ENCODE measurements at places on chromosomes 5 and 9. TPM values are rescaled to one million over a fixed set of nuclear protein-coding genes. Genes with fewer than 3 reads are reported as not detected.

DNA sequence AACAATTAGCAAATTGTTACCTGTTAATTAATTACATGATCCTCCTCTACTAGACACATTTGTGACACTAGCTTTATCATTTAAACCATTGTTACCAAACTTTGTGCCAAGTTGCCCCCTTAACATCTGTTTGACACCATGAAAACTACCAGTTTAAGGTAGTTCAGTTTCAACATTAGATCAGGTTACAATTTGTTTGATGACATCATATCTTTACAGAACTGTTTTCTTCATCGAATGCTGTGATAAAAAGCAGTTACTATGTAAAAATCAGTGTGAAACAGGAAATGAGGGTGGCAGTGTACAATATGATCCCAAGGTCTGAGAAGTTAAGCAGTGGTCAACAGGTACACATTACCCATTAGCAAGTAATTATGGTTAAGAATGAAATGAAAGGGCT, 17.7 kb downstream of the GIN1 start:
- H3K27me3 ChIP-seq: no peaks in the 10 kb centered on the region
- H3K27ac ChIP-seq: no peak overlapping the region
- peaks cover 11% of the 10 kb centered on the region for H3K36me3 ChIP-seq
- H3K4me3 ChIP-seq: no peak overlapping the region
- no peak for DNase-seq
- H3K4me1 ChIP-seq: no peaks in the 10 kb centered on the region

- peaks cover 9% of the 10 kb centered on the region for H3K36me3 ChIP-seq
- peaks cover 12% of the 10 kb centered on the region for H3K4me1 ChIP-seq
- no peak for DNase-seq
- H3K4me3 ChIP-seq: no peak overlapping the region
- H3K27me3 ChIP-seq: no peaks in the 10 kb centered on the region
These were observed 11.2 kb downstream of the ENC1 start for GRCh38 chr5:74629326-74629725.

DNA sequence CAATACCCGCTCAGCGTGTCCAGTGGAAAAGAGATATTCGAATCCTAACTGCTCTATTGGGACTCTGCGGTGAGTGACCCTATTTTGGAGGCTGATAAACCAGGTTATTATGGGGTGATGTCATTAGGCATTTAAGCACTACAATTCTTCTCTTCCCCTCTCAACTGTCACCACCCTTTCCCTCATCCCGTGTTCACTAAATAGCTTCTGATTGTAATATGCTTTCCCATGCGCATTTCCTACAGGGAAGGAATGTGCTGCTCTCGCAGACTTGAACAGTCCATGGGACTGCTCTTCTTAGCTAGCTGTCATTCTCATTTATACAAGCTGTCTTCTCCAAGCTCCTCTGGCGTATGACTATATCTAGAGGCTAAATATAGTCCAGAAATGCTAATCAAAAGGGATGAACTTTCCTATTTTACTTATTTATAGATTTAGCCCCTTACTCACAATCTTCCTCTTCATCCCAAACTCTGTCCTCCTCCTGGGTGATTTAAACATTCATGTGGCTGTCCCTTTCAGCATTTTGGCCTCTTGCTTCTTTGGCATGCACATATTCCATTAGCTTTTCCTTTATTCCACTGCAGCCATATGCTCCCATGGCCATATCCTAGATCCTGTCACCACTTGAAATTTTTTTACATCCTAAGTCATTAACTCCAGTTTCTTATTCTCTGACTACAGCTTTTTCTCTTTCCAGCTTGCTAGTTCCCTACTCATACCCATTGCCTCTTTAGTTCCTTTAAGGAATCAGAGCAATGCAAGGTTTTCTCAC, 39.6 kb upstream of the CSNK1G3 start:
- no peaks in the 10 kb centered on the region for H3K36me3 ChIP-seq
- DNase-seq: no peak
- no peak overlapping the region for H3K4me3 ChIP-seq

- H3K36me3 ChIP-seq: peaks cover 2% of the 10 kb centered on the region
- H3K27ac ChIP-seq: no peak overlapping the region
- peaks cover 4% of the 10 kb centered on the region for H3K4me1 ChIP-seq
- no peak for DNase-seq
These were observed 1.8 kb upstream of the SLC25A51 start for GRCh38 chr9:37905776-37906175.

GRCh38 chr9:35606138-35606504, 1.1 kb downstream of the TESK1 start:
- DNase-seq: no peak
- no peaks in the 10 kb centered on the region for H3K4me1 ChIP-seq
- peaks cover 25% of the 10 kb centered on the region for H3K36me3 ChIP-seq
- H3K27ac ChIP-seq: no peak overlapping the region

Gene TRIM7
- not detected for total RNA-seq

- H3K27me3 ChIP-seq: no peaks in the 10 kb centered on the region
- H3K4me1 ChIP-seq: no peaks in the 10 kb centered on the region
- H3K4me3 ChIP-seq: no peak overlapping the region
- H3K36me3 ChIP-seq: no peaks in the 10 kb centered on the region
- no peak for DNase-seq
These were observed 253.1 kb downstream of the NPR3 start for GRCh38 chr5:32964261-32964660.

DNA sequence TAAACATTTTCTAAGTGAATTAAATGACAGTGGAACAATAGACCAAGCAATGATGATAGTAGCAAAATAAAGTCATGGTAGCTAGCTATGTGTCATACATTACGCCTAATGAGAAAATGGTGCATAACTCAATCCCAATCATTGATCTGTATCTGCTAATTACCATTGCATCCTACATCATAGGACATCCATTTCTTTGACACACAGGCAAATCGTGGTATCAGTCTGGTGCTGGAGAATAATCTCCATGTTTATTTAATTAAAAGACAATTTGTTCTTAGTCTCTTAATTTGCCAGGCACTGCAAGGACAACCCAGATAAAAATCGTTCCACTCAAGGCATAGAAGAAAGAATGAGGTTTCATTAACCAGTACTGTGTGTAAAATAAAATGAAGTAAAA, 89.6 kb upstream of the SMC5 start:
- H3K36me3 ChIP-seq: no peaks in the 10 kb centered on the region
- H3K4me3 ChIP-seq: no peak overlapping the region
- no peaks in the 10 kb centered on the region for H3K4me1 ChIP-seq

Gene OR1Q1
- total RNA-seq: not detected

DNA sequence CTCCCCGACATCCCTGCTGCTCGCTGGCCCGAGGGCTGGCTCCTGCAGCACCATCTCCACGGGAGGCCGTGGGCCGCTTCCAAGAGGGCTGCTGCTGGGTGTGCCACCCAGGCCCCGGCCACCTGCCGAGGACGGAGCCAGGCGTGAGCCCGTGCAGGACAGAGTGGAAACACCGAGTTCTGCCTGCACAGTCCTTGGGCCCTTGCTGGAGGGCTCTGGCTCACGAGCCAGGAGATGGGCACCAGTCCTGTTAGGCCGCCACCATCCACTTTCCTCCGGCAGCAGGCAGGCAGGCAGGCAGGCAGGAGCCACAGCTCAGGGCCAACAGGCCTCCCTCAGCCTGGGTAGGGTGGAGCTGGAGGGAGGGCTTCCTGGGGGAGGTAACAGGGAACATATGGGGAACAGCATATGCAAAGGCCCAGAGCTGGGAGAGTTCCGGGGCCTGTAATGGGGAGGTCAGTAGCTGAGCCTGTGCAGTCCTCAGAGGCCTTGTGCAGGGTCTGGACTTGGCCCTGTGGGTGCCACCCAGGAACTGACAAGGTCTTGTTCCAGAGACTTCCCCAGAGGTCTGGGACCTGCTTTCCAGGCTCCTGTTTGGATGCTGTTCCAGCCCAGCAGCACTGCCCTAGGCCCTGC, 31.9 kb downstream of the RXRA start:
- no peaks in the 10 kb centered on the region for H3K36me3 ChIP-seq
- DNase-seq: no peak
- H3K27me3 ChIP-seq: no peaks in the 10 kb centered on the region
- no peak overlapping the region for H3K4me3 ChIP-seq
- no peaks in the 10 kb centered on the region for H3K4me1 ChIP-seq
- no peak overlapping the region for H3K27ac ChIP-seq

Gene CCDC69
- 5.3 TPM for total RNA-seq

Gene PRUNE2
- 9.7 TPM for total RNA-seq

DNA sequence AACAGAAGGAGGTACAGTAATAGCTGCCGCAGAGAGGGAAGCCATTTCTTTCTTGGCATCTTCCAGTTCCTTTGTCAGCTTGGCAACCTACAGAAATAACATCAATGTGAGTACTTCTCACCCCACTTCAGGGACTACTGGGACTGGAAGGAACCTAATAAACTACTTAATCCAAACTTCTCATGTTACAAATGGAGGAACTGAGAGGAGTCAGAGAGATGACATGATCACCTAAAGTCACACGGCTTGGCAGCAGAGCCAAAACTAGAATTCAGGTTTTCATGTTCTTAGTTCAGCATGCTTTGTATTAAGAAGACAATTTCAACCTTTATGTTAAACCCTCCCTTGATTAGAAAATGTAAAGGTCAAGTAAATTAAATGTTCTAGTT, 44.7 kb downstream of the DIAPH1 start:
- H3K27ac ChIP-seq: no peak overlapping the region
- peaks cover 35% of the 10 kb centered on the region for H3K36me3 ChIP-seq
- H3K4me1 ChIP-seq: no peaks in the 10 kb centered on the region
- H3K27me3 ChIP-seq: no peaks in the 10 kb centered on the region
- no peak for DNase-seq

- no peaks in the 10 kb centered on the region for H3K27me3 ChIP-seq
- no peaks in the 10 kb centered on the region for H3K36me3 ChIP-seq
- H3K4me3 ChIP-seq: no peak overlapping the region
These were observed 281.4 kb downstream of the DMRT2 start for GRCh38 chr9:1331546-1332038.

DNA sequence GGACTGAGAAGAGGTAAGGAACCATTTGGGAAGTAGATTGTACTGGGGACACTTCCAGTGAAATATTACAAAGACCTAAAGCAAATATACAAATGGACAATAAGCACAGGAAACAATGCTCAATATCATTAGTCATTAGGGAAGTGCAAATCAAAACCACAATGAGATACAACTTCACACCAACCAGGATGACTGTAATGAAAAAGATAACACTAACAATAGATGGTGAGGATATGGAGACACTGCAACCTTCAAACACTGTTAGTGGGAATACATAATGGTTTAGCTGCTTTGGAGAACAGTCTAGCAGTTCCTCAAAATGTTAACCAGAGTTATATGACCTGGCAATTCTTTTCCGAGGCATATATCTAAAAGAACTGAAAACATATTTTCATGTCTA, 149.7 kb downstream of the TRPM3 start:
- H3K36me3 ChIP-seq: no peaks in the 10 kb centered on the region
- H3K27me3 ChIP-seq: no peaks in the 10 kb centered on the region
- no peak overlapping the region for H3K4me3 ChIP-seq
- no peaks in the 10 kb centered on the region for H3K4me1 ChIP-seq
- no peak for DNase-seq
- no peak overlapping the region for H3K27ac ChIP-seq

- H3K4me3 ChIP-seq: no peak overlapping the region
- no peak overlapping the region for H3K27ac ChIP-seq
- H3K36me3 ChIP-seq: no peaks in the 10 kb centered on the region
- no peaks in the 10 kb centered on the region for H3K4me1 ChIP-seq
These were observed 761.4 kb upstream of the TYRP1 start for GRCh38 chr9:11931751-11932150.

- no peaks in the 10 kb centered on the region for H3K27me3 ChIP-seq
- DNase-seq: no peak
- peaks cover under 1% of the 10 kb centered on the region for H3K36me3 ChIP-seq
- H3K4me1 ChIP-seq: peaks cover 4% of the 10 kb centered on the region
- no peak overlapping the region for H3K27ac ChIP-seq
These were observed 11.1 kb upstream of the SPATA31E1 start for GRCh38 chr9:87871425-87872078.

DNA sequence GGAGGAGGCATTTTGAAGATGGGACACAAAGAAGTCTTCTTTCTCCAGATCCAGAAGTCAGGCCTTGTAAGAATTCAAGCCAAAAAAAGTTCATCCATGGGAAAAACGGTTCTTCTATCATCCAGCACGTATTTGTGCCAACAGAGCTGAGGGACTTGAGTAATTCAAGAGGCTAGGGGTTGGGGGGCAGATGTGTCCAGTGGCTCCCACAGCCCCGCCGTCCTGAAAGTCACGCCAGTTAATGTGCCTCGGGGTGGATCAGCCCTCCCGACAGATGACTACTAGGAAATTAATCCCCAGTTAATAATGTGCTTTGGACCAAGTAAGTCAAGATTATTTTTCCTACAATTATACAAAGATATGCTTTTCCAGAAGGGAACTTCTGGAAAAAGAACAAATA, 23.4 kb downstream of the NREP start:
- H3K4me1 ChIP-seq: peaks cover 6% of the 10 kb centered on the region
- no peak overlapping the region for H3K4me3 ChIP-seq
- H3K36me3 ChIP-seq: peaks cover 52% of the 10 kb centered on the region
- H3K27me3 ChIP-seq: no peaks in the 10 kb centered on the region
- DNase-seq: no peak
- no peak overlapping the region for H3K27ac ChIP-seq

Gene C9orf40
- total RNA-seq: 10.3 TPM

- H3K4me3 ChIP-seq: no peak overlapping the region
- peaks cover 14% of the 10 kb centered on the region for H3K36me3 ChIP-seq
- DNase-seq: no peak
- no peak overlapping the region for H3K27ac ChIP-seq
- no peaks in the 10 kb centered on the region for H3K27me3 ChIP-seq
- H3K4me1 ChIP-seq: no peaks in the 10 kb centered on the region
These were observed 31.7 kb upstream of the CEP72 start for GRCh38 chr5:580436-580835.

GRCh38 chr5:6820851-6821479, 107.7 kb downstream of the TENT4A start:
- no peak overlapping the region for H3K4me3 ChIP-seq
- DNase-seq: peak; percentile 76
- no peak overlapping the region for H3K27ac ChIP-seq
- H3K36me3 ChIP-seq: no peaks in the 10 kb centered on the region

DNA sequence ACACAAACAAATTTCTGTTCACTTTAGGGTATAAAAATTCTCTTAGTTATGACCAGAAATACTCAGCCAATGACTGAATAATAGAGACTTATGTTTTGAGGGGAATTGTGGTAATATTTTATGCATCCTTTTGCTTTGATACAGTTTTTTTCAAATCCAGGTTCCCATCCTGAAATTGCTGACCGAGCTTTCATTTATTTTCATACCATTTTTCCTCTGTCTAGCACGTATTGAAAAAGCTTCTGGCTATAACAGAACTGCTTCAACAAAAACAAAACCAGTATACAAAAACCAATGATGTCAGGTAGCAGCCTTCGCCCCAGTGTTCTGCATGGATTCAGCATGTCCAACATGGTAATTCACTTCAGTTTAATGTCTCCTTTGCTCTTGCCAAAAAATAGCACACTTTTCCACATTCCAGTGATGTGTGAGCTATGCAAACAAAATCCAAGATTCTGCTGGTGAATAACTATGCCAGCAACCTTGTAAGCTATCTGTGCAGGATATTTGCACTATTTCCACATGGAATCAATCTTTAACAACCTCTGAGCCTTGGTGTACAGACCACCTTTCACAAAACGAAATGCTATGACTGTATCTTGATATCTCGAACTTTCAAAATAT, 22.0 kb downstream of the CCNH start:
- H3K4me1 ChIP-seq: no peaks in the 10 kb centered on the region
- H3K4me3 ChIP-seq: no peak overlapping the region
- H3K27me3 ChIP-seq: no peaks in the 10 kb centered on the region
- no peak for DNase-seq
- H3K36me3 ChIP-seq: peaks cover 77% of the 10 kb centered on the region

Gene GBGT1
- total RNA-seq: 9.3 TPM

- DNase-seq: no peak
- H3K4me3 ChIP-seq: no peak overlapping the region
- no peaks in the 10 kb centered on the region for H3K27me3 ChIP-seq
- no peaks in the 10 kb centered on the region for H3K4me1 ChIP-seq
These were observed 194.4 kb upstream of the CDKN2B start for GRCh38 chr9:22203371-22204138.

Data from H9 (cell line).